ENCODE measurements at places on chromosomes 4 and X.
A peak's percentile ranks its signal among the peaks of the same experiment; 100 is the strongest.

DNA sequence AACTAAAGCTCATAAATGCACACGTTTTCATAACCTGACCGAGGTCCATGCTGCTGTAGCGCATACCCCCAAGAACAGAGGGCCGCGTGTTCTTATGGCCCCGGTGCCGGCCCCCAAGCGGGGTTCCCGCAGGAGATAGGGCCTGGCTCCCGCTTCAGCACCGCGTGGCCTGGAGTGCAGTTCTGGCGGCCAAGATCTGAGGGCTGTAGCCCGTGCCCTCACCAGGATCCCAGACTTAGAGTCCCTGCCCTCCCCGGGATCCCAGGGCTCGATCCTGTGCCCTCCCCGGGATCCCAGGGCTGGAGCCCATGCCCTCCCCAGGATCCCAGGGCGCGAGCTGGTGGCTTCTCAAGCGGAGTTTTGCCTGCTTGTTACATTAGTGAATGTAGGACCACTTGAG is 1.0 kb upstream of the GRPEL1 start:
- peak; percentile 23 for DNase-seq

- DNase-seq, result no peak
These were observed 71.3 kb downstream of the VEGFC start for GRCh38 chr4:176721459-176721858.

- no peak for DNase-seq
These were observed 59.2 kb upstream of the CD99 start for GRCh38 chrX:2631743-2632532.

DNA sequence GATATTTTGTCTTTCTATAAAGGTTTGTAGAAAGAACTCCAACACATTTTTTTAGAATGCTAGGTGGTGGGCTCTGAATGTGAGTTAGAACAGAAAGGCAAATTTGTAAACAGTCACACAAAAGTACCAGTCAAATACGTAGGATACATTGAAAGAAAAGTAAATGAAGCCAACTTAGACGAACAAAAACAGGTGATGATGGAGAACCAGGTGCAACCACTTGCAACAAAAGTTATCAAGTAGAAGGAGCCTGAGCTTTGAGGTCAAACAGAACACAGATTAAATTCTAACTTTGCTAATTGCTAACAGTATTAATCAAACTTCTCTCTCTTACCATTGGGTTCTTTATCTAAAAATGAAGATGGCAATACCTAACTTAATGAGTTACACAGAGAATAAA is 62.7 kb upstream of the DAPP1 start:
- no peak for DNase-seq

GRCh38 chr4:99438405-99438780 is 3.3 kb upstream of the ADH7 start:
- DNase-seq, result no peak

GRCh38 chr4:150212927-150213326 is 134.7 kb downstream of the DCLK2 start:
- no peak for DNase-seq

GRCh38 chr4:19429684-19430083 is 822.0 kb upstream of the SLIT2 start:
- no peak for DNase-seq

DNA sequence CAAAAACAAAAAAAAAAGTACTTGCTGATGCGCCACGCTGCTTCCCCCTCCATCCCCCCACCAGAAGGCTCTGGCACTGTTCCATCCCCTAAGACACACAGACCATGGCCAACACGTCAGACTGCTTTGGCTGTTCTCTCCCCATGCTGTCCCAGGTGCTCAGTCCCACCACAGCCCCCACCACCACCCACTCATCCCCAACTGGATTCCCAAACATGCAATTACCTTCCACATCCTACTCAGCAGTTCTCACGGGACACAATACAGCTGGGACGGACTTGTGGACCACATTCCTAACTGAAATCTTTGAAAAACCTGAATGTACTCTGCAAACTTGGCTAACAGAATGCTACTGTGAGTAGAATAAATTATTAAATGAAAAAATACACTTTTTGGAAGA is 8.6 kb downstream of the FAT1 start:
- no peak for DNase-seq

- DNase-seq, result no peak
These were observed 79.6 kb upstream of the LRPAP1 start for GRCh38 chr4:3611778-3612177.

GRCh38 chr4:61245069-61245714 is 45.1 kb downstream of the ADGRL3 start:
- no peak for DNase-seq

GRCh38 chr4:114180481-114180880 is 201.0 kb upstream of the ARSJ start:
- DNase-seq, result peak; percentile 9

Measured in NCI-H1092 treated with DMSO at 0.1 percent for 48 hours (cell line).